NCI-H1417 treated with DMSO at 0.1 percent for 48 hours (cell line): ENCODE measurements at places on chromosomes 16 and 17.

DNA sequence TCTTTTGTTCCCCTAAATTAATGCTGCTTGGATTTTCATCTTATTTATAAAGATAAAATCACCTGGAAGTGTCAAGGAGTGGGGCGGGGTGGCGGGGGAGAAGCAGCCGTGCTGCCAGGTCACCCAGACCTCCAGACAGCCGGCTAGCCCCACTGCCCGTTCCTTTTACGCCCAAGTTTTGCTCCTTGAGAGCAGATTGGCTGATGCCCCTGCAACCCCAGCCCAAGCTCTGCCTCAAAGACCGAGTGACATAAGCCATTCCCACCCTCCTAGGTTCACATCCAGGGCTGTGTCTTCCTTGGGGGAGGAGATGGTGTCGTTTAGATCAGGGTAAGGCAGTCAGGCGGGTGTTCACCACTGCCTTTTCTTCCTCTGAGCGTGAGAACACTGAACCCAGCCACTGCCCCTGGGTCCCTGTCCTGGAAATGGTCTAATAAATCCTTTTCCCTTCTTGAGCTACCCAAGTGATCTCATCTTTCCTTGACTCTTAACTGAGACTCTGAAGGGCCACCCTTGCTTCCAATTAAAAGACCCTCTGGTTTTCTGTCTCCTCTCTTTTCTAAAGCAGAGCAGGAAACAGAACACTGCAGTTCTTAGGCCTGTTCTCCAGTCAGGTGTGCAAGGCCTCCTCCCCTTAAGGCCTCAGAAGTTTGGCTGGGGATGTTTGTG, 5.7 kb downstream of the PDF start:
- DNase-seq = no peak

DNA sequence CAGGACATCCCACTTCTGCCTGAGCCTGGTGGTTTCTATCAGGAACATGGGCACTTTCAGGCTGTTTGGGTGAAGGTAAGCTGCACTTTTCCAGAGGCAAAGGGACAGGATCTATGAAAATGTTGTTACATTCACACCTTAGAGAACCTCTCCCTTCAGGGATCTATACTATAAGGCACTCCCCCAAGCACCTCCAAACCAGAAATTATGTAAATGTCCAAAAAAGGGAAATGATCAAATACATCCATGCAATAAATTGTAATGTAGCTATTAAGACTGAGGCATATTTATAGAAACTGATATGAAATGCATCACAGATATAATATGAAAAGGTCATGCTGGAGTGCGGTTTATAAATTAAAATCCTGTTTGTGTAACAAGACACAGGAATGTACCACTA, 23.3 kb upstream of the COG7 start:
- DNase-seq = no peak

DNA sequence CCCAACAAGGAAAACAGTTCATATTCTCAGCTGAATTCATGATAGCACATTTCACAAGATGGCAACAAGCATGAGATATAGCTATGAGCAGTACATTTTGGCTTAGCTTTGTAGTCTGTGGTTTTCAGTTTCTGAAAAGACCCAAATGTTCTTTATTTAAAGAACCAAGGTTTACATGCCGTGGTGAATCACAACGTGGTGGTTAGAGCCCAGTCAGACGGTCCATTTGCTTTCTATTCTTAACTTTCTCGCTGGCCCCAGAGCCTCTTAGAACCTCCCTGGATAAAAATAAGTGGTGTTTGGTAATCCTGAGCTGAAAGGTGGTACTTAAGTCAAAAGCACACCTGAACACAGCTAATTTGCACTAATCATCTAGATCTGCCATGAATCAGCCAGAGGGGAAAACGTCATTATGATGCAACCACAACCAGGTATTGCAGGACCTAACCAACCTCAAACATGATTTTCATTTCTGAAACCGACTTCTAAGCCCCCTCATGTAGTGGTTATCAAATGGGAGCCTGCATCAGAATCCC, 18.6 kb upstream of the HAPSTR1 start:
- no peak for DNase-seq

DNA sequence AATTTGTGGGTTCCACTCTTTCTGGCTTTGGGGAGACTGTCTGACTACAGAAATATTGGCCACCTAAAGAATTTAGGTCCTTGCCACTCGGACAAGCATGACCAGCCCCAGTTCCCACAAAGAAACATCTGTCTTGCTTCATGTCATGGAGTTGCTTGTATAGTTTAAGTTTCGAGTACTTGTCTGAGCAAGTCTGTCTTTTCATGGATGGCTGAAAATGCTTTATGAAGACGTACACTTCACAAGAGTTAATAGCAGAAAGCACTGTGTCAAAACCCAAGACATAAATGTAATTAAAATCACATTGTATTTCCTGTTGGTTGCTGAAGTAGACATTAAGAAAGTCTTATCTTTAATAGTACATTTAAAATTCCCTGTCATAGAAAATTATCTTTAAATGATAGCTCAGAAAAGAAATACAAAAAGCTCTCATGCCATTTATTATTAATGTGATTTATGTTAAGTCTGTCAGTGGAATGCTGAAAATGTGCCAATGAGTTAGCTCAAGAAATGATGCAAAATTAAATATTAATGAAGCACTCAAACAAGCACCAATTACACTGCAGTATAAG, 29.8 kb upstream of the XYLT2 start:
- DNase-seq = no peak

- no peak for DNase-seq
Measured at GRCh38 chr17:35788477-35789368, 6.7 kb downstream of the MMP28 start.

DNA sequence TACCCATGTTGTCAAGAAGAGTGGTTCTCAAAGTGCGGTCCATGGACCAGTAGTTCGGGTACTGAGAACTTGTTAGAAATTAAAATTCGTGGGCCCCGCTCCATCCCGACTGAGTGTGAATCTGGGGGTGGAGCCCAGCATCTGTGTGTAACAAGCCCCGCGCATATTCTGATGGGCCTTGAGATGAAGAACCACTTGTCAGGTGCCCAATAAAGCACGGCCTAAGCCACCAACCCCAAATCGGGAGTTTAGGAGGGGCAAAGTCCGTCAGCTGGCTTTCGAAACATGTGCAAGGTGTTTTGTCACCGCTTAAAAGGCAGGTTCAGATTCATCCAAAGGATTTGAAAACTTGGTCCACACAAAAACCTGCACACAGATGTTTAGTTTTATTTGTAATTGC, 29.5 kb downstream of the PSMD12 start:
- no peak for DNase-seq

GRCh38 chr17:60557805-60558204, 31.8 kb upstream of the APPBP2 start:
- DNase-seq = no peak

GRCh38 chr16:5459863-5460262, 362.3 kb upstream of the EEF2KMT start:
- DNase-seq = no peak

GRCh38 chr16:48432136-48432535, 46.9 kb upstream of the SIAH1 start:
- no peak for DNase-seq
